ENCODE measurements at places on chromosomes 2 and 18. TPM values are rescaled to one million over a fixed set of nuclear protein-coding genes. Genes with fewer than 3 reads are reported as not detected.

GRCh38 chr2:166563894-166564293 is 69.8 kb upstream of the SCN7A start:
- DNase-seq: no peak

DNA sequence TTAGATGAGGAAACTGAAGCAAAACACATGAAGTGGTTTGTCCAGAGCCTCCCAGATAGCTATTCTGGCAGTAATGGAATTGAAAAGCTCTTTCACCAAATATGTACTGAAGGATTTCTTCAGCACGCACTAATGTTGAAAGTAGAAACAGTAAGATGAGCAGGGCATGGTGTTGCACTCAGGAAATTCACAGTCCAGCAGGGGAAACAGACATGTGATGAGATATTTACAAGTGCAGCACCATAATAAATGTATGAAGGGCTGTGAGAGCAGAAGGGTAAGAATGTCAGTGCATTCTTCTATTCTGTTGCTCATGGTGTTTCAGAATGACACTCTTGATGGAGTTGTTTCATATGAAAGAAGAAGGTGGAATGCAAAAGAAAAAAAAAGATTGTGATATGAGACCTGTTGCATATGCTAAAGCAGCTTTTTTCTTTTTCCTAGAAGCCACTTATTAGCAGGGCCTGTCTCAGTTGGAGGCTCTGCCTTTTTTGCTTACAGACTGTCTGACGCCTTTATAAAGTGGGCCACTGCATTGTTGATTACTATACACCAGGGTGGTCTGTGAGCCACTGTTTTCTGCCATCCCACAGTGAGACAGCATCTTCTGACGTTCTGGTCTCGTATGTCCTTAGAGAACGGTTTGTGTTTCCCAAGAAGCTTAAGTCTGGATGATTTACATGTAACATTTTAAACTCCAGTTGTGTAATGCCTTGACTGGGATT is 516.9 kb downstream of the ARHGAP15 start:
- DNase-seq: no peak

DNA sequence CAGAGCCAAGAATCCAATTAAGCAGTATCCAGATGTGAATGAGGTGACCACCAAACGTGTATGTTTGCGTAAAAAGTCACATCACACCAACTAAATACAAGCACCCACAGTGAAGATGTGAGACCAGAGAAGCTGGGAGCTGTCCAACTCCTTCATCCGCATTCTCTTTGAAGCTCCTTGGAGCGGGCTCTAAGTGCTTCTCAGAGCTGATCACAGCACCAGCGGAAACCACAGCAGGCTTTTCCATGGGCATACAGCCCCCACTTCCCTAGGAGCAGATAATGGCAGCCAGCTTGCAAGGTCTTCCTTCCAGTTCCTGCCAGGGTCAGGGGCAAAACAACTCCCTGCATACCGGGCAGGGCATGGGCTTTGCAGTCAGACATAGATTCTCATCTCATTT is 36.4 kb downstream of the REEP1 start:
- DNase-seq: no peak

DNA sequence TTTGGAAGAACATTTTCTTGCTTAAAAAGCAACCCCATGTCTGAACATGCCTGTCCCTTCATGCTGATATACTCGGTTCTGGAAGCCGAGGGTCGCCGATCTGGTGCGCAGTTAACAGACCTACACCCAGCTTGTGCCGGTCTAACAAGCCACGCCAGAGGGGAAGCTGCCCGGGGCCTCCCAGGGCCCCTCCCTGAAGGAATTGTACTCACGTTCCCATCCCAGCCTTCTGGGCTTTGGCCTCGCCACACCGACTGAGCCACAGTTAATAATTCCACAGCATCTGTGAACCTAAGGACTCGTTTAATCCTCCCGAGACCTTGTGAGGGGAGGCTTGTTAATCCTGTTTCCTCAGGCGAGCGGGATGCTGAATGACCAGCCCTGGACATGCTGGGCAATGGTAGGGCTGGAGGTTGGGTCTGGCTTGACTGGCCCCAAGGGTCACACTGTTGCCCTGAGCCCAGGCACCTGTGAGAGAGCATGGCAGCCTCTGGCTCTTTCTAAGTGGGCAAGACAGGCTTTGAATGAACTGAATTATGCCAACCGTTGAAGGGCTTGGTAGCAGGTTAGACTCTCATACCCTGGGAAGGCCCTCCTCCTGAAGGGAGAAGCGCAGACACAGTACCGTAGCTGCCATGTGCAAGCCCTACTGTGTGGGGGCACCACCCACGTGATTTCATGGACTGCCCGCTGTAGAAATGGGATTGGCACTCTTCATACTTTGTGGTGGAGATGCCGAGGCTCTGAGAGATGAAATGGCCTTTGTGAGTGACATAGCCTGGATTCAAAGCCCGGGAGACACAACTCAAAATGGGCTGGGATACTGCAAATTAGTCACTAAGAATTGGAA is 27.9 kb upstream of the ODC1 start:
- DNase-seq: no peak

GRCh38 chr2:154720651-154721050 is 22.2 kb downstream of the KCNJ3 start:
- DNase-seq: no peak

DNA sequence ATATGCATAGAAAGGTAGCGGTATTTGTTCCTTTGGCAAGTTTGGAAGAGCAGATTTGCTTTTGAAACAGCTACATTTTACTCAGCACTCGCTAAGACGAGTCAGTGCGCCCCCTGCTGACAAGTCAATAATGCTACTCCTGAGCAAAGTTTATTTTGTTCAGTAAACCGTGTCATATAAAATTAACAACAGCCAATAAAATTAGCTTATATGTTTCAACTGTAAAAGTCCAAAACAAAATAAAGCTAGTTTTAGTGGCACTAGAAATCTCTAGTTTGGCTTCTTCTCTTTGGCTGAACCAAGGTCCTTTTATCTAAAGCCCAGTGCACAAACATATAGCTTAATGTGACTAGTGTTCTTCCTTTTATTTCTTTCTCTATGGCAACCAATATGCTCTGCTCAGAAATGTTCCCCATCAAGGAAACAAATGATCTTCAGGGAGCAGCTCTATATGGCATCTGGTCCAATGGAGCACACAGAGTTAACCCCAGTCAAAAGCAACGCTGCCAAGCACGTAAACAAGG is 4.2 kb upstream of the POU3F3 start:
- peak; percentile 67 for DNase-seq

- DNase-seq: no peak
Measured at GRCh38 chr2:184053326-184053725, 545.0 kb upstream of the ZNF804A start.

DNA sequence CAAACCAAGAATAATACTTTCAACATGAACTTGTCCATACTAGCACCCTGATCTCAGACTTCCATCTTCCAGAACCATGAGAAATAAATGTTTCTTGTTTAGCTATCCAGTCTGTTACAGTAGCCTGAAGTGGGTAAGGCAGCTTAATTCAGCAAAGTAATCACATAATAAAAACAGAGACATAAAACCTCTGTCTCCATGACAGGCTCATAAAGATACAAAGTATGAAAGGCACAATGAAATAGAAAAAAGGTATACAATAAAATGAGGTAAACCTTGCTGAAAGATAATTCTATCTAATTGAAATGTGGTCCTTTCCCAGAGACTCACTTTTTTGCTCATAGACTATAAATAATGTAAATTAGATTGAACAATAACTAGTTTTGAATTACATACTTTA is 46.7 kb upstream of the WDR75 start:
- DNase-seq: no peak

DNA sequence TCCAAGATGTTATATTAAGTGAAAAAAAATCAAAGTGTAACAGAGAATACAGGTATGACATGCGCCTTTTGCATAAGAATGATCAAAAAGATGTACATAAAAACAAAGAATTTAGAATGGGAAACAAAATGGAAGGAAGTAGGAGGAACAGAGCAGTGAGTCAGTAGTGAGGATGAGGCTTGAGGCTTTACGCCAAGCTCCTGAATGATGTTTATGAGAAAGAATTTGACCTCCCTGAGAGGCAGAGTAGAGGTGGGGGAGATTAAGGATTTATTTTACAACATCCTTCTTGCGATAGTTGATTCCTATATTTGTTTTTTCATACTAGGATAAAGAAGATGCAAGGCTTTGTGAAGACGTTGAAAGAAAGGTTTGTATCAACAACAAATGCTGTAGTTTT is 81.4 kb downstream of the DCDC2C start:
- DNase-seq: no peak

IGFBP5 gene
- 154 TPM for total RNA-seq

HRH4 gene
- total RNA-seq: not detected

GRCh38 chr2:10859278-10859677 is 46.7 kb upstream of the PDIA6 start:
- DNase-seq: no peak

DNA sequence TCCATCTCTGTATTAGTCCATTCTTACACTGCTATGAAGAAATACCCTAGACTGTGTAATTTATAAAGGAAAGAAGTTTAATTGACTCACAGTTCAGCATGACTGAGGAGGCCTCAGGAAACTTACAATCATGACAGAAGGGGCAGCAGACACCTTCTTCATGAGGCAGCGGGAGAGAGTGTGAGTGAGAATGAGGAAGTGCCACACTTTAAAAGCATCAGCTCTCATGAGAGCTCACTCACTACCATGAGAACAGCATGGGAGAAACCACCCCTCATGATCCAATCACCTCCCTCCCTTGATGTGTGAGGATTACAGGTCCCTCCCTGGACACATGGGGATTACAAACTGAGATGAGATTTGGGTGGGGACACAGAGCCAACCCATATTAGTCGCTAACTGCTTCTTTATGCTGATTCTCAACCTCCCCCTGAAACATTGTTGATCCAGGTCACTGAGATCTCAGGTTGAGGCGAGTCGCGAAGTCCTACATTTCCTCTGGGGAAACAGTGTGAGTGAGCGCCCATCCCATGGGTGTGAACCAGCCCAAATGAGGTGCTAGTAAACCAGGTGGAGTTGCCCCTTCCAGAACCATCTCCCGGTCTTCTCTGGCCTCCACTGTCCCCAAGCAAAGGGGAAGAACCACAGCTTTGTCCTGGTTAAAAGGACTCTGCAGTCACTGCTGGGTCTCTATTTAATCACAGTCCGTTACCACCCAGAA is 123.8 kb downstream of the CAPN13 start:
- DNase-seq: no peak

GRCh38 chr18:53610957-53611356 is 613.5 kb downstream of the MBD2 start:
- DNase-seq: no peak

DNA sequence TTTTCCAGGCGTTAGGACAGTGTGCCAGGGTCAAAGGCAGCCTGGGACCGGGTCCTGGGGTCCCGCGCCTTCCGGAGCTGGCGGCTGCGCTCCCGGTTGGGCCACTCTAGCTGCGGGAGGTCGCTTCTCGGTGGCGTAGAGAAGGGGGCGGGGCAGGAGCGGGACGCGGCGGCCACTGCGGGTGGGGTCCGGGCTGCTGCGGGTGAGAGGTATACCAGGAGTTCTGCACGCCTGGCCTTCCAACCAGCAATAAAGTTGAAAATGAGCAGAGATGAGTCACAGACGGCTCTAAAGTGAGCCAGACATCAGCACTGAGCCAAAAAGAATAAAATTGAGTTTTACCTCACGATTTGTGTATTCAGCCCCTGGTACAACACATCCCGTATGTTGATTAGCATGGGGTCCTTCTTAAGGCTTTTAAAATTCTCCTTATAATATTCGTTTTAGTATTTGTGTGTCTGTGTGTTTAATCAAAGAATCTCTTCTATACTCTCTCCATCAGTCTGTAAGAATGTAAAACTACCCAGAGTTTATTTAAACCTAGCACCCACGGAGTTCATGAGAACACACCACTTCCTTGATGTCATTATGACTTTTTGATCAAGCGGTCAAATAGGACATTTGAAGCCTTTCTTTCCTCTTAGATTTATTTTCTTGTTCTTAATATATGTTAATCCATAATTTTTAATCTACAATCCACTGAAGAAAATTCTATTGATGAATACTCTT is at the start of gene C1GALT1C1L:
Gene C1GALT1C1L, minus strand, starts transcription at position 108 of the 729 bp plus-strand sequence. Its CDS starts 107 bp downstream, at position 1.
- DNase-seq: peak; percentile 64

DNA sequence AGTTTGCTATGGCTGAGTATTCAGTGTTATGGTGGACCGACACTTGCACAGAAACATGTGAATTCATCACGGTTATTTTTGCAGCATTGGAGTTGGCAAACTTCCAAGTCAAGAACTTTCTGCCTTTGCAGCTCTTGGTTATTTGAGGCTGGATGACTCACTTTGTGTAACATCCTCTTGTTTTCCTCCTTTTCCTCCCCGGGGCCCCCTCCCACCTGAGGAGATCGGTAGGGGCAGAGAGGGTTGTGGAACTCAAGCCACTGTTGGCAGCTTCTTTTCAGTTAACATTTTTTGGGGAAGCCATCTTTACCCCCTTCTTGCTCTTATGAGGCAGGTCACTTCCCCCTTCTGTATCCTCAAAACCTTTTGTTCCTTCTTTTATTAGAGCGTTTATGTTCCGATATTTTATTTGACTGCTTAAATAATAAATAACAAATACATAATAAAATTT is 48.6 kb downstream of the DDX1 start:
- peak; percentile 54 for DNase-seq

DNA sequence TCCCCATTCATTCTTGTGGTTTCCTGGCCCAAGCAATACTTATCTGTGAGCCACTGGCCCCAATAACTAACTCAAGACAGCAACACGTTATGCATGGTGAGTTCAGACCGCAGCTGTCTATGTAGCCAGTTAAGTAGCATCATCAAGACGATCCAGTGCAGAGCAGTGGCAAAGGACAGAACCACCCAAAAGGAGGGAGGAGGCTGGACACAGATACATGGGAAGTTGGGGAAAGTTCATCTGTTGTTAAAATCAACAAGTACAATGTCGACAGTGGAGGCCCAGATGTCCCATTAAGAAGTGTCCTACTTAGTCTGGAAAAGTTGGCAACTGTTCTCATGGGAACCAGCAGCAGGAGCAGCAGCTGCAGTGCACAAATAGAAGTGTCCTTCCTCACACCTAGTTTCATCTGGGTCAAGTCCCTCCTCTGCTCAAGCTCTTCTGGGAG is 106.9 kb upstream of the THOC1 start:
- DNase-seq: no peak

GRCh38 chr2:17625446-17625845 is 85.0 kb downstream of the VSNL1 start:
- DNase-seq: no peak

KCNIP3 gene
- 8.0 TPM for total RNA-seq

COL4A4 gene
- 7.4 TPM for total RNA-seq

DNA sequence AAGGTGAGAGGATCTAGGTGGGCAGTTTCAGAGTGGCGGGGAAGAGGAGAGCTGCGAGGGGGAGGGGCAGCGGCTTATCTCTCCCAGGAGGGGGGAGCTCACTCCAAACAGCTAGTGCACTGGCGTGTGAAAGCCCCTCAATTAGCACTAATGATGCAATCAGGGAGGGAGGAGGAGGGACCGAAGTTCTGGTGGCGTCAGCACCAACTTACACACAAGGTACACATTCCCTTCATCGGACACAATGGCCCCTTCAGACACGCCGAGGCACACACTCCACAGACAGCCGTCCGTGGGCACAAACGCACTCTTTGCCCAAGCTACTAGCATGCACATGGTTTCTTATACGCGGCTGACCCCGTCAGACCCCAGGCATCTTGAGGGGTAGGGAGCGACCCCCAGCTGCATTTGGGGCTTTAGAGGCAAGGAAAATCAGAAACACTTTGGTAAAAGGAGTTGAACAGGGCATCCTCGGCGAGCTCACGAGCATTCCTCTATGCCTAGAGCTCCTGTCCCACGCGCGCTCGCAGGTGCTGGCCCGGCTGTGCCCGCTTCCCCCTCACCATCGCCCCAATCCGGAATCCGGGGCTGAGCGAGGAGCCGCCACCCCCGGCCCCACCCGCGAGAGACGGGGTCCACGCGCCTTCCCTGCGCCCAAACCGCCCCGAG is 868 bp upstream of the PKDCC start:
- DNase-seq: no peak

ATP5F1A gene
- 2,460 TPM for total RNA-seq

All from heart right ventricle (tissue), 16 donors.